ENCODE measurements at places on chromosomes 7 and 10.
A peak's percentile ranks its signal among the peaks of the same experiment; 100 is the strongest.

GRCh38 chr7:152759949-152760853 lies 649 bp downstream of the ACTR3B start:
- peak; percentile 40 for DNase-seq

GRCh38 chr10:24468281-24468751 lies 255.4 kb downstream of the ARHGAP21 start:
- DNase-seq = peak; percentile 33

DNA sequence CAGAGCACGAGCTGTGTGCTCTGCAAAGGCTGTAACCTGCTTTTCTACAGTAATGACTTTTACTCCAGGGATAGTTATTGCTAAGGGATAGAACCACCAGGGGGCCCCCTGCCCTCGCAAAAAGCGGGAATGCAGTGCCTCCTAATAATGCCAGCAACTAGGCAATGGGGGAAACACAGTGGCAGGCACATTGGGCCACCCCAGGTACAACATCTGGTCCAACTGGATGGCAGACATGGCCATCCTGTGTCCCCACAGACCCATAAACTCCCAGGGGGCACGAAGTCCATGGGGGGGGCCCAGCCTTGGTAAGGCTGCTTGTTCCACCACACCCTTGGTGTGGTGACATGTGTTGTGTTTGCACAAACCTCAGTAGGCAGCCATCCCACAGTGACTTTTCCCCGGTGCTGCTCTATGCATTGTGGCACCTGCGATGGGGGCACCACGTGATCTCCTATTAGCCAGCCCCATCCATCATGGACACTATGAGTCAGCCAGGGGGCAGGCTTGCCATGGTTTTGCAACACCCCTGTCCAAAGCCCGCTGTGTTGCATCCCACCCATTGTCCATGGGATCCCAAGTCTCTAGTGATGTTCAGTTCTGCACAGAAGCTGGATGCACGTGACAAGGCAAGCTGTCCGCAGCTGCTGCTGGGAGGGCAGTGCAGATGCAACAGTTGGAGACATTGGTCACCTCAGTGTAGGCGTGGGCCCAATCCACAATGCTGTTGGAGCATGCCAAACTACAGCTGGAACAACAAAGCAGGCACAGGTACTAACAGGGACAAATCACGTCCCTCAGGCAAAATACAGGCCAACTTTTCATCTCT lies 84.0 kb downstream of the ANLN start:
- no peak for DNase-seq

- DNase-seq = peak; percentile 73
Observed at GRCh38 chr7:18667466-18667865, 171.9 kb downstream of the HDAC9 start.

- DNase-seq = no peak
Observed at GRCh38 chr7:24874791-24875190, 105.2 kb downstream of the OSBPL3 start.

DNA sequence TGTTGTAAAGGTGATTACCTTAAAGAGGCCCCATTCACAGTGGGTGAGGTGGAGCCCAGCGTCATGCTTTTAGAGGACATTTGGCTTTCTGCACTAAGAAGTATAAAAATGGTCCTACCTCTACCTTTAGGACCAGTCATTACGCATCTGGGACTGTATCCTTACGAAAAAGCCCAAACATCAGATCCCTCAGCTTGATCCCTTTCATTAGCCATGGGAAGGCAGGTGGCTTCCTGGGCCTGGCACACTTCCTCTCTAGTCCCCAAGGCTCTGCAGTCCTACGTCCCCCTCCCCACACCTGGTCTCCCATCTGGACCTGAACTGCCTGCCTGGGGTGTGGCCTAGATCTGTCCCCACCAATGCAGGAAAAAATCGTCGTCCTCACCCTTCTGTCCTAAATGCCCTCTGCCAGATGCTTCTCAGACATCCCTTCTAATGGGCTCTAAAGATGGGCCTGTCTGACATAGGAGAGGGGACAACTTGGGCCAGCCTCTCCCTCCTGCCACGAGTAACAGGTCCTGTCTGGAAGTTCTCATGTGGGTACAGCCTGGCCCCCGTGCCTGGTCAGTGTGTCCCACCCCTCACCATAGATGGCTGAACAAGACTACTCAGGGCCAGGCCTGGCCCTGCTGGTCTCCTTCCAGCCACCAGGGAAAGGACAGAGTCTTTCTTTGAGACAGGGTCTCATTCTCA lies 11.8 kb upstream of the SLC18A3 start:
- DNase-seq = no peak

- peak; percentile 47 for DNase-seq
Observed at GRCh38 chr10:60444494-60445064, 54.9 kb upstream of the ANK3 start.

DNA sequence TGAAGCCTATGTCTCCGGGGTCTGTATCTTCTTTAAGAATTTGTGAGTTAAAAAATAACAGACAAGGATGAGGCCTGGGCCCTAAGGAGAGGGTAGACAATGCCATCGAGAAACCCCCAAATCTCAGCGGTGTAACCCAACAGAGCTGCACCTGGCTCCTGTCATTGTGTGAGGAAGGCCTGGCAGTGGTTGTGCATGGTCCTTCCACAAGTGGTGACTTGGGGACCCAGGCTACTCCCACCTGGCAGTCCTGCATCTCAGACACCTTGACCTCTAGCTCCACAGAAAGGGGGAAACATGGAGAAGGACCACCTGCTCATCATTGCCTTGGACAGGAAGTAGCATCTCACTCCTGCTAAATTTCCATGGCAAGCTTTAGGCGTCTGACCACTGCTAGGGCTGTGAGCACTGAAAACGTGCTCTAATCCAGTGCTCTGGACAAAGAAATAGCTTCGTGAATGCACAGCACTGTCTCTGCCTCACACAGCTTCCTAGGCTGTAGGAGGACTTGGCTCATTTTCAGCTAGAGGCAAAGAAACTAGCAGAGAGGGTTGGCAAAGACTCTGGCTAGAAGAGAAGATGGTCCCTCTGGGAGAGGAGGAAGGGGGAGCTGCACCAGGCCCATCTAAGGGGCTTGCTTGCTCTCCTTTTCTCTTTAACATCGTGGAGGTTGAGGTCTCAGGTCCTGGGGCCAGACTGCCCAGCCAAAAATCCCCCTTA lies 273.9 kb upstream of the ZMIZ1 start:
- no peak for DNase-seq

GRCh38 chr10:7188456-7189050 lies 222.3 kb downstream of the SFMBT2 start:
- no peak for DNase-seq

GRCh38 chr10:4477664-4478063 lies 348.3 kb upstream of the AKR1E2 start:
- no peak for DNase-seq

GRCh38 chr7:108358553-108358952 lies 97.7 kb downstream of the NRCAM start:
- peak; percentile 81 for DNase-seq

DNA sequence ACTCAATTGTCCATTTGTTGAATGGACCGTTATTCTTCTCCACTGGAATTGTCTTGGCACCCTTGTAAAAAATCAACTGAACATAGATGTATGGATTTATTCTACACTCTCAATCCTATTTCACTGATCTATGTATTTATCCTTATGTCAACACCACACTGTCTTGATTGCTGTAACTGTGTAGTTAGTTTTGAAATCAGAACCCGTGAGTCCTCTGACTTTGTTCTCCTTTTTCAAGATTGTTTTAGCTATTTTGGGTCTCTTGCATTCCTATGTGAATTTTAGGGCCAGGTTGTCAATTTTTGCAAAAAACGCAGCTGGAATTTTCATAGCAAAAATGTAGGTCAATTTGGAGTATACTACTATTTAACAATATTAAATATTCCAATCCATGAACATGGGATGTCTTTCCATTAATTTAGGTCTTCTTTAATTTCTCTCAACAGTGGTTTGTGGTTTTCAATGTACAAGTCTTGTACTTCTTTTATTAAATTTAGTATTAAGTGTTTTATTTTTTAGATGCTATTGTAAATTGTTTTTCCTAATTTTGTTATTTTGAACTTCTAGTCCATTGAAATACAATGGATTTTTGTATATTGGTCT lies 10.0 kb downstream of the CAMK2B start:
- DNase-seq = no peak

GRCh38 chr10:54666192-54666591 lies 134.8 kb downstream of the PCDH15 start:
- DNase-seq = no peak

- peak; percentile 10 for DNase-seq
Observed at GRCh38 chr7:35424869-35425495, 171.1 kb upstream of the TBX20 start.

DNA sequence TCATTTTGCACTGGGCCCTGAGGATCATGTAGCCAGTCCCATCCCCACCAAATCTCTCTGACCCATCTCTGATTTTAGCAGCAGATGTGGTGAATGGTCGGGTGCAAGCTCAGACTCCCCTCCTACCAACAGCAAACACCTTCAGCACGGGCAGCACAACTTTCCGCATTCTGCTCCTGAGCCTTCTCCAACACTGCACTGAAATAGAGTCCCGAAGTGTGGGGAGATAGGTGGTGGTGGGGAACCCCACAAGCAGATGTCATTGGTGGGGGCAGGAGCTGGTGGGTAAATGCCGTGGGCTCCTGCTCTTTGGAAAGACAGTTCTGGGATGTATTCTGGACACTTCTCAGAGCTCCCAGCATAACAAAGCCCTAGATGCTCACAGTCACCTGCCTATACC lies 9.6 kb upstream of the CTBP2 start:
- DNase-seq = no peak

- DNase-seq = no peak
Observed at GRCh38 chr10:47019155-47020145, 108.2 kb downstream of the PTPN20 start.

- DNase-seq = no peak
Observed at GRCh38 chr7:35727571-35727970, 32.6 kb upstream of the HERPUD2 start.

DNA sequence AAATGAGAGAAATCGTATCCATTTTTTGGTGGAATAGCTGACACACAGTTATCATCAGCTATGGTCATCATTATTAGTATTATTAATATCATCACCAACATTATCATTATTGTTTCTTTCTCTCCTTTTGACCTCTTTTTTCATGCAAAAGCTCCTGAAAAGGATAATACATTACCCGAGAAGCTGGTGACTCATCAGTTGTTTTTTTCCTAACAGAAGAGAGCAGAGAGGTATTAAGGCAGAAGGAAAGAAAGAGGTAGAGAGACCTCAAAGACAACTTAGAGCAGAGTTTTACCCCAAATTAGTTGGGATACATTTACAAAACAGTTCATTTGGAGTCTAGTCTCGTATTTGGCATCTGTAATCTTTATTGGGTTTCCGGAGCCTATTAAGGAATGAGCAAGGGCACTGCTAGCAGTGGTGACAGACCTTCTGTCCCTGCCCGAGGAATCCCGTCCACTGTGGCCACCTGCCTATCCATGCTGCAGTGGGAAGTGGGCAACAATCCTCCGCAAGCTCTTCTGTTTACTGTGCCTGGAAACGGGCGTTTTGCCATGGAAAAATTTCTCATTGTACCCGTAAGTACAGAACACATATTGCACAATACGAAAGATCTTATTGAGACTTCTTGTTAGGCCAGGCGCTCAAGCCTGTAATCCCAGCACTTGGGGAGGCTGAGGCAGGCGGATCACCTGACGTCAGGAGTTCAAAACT lies 170.0 kb upstream of the MKLN1 start:
- no peak for DNase-seq

Measured in kidney glomerular epithelial cell (primary cell).